Cerebellar cortex (tissue), 1 donor: ENCODE measurements at places on chromosomes 16 and 17.

- DNase-seq = peak; percentile 4
Observed at GRCh38 chr17:72614871-72615626, 477.4 kb downstream of the SLC39A11 start.

DNA sequence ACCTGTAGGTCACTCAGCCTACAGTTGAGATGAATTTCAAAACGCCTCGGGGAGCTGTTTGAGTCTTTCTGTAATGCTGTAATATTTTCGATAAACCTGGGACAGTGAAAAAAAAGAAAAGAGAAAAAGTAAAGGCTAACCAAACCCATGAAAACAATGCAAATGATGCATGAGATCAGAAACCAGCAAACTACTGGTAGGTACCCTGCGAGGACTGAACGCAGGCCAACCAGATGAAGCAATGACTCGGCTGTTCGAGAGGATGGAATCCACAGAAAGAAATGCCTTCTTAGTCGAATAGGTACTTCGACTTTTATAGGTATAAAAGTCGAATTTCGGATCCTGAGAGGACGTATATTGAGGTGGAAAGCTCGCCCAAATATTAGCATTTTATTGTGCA, 509 bp upstream of the ATAD5 start:
- peak; percentile 48 for DNase-seq

- DNase-seq = no peak
Observed at GRCh38 chr17:7428557-7428956, at the start of gene SPEM3. TSS of gene SPEM3 (plus strand) at chr17:7428857. CDS start at chr17:7428903, 46 bp downstream.

GRCh38 chr16:14364386-14365199, 265.5 kb downstream of the PARN start:
- no peak for DNase-seq

- no peak for DNase-seq
Observed at GRCh38 chr16:75931970-75932369, 205.7 kb upstream of the CPHXL start.

DNA sequence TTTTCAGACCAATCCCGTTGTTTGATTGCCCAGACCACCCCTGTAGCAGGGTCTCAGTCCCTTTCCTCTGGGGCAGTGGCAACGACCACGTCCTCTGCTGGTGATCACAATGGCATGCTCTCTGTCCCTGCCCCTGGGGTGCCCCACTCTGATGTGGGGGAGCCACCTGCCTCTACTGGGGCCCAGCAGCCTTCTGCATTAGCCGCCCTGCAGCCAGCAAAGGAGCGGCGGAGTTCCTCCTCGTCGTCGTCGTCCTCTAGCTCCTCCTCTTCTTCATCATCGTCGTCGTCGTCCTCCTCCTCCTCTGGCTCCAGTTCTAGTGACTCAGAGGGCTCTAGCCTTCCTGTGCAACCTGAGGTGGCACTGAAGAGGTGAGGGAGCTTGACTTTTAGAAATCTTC, 9.2 kb downstream of the ELOB start:
- DNase-seq = no peak

- DNase-seq = no peak
Observed at GRCh38 chr17:17681744-17682292, 560 bp downstream of the RAI1 start.

DNA sequence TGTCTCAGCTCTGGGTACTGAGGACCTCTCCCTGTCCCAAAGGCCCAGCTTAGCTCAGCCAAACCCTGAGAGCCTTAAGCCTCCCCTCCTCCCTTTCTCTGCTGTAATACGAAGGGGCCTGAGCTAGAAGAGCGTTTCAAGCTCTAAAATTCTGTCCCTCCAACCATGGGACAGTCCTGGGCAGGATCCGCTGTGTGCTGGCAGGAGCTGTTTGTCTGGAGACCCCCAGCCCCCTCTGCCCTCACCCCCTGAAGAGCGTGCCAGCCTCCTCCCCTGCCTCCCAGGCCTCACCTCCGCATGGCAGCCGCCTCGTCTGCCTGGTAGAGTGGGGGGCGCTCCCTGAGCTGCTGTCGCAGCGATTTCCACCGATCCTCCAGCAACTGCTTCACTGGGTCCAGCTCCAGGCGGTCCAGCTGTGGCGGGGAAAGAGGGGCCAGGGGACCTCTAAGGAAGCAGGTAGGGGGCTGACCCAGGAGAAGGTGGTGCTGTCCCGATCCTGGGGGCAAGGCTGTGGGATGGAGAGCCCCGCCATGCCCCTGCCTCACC, 14.7 kb downstream of the UBALD2 start:
- no peak for DNase-seq

GRCh38 chr17:44707755-44708400, 587 bp upstream of the DBF4B start:
- DNase-seq = no peak

GRCh38 chr17:57911834-57912673, 43.2 kb downstream of the CUEDC1 start:
- peak; percentile 74 for DNase-seq

- peak; percentile 12 for DNase-seq
Observed at GRCh38 chr17:82752371-82753200, 721 bp downstream of the TBCD start.

DNA sequence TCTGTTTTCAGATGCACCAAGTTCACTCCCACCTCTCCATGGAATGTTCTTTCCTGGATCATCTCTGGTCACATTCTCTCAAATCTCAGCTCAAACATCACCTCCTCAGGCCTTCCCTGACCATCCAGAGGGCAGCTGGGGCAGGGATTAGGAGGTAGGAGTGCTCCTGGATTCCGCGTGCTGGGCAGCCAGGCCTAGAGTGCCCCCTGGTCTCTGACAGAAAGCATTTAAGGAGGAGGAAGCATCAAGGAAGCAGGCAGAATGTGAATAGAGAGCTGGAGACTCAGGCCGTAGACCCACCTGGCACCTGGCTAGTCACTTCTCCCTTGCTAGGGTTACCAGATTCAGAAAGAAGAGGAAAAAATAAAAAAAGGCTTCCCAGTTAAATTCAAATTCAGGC, 2.5 kb upstream of the CYB561 start:
- DNase-seq = no peak
